ENCODE measurements at places on chromosomes 13 and 19.

DNA sequence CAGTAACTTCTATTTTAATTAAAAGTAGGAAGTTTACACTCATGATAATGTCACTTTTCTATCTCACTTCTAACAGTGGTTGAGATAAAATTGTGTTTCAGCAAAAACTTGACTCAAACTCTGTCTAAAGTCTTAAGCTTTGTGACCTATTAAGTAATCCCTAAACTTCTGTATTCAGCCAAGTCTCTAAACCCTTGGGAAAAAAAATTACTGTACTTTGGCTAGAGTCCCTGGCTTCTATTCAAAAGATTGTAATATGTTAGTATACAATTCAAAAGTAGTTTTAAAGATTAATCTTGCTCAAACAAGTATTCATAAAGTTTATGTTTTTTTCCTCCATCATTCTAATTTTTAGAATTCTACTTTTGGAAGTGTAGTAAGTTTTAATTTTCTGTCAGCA is 1248.8 kb downstream of the UQCRFS1 start:
- no peak for DNase-seq

- no peak for DNase-seq
Observed at GRCh38 chr19:37699057-37699456, 20.5 kb downstream of the ZNF607 start.

- DNase-seq: no peak
Observed at GRCh38 chr19:40690050-40690692, at the start of gene NUMBL. Gene NUMBL, minus strand, starts transcription at chr19:40690651. Its CDS starts 168 bp downstream, at chr19:40690483.

DNA sequence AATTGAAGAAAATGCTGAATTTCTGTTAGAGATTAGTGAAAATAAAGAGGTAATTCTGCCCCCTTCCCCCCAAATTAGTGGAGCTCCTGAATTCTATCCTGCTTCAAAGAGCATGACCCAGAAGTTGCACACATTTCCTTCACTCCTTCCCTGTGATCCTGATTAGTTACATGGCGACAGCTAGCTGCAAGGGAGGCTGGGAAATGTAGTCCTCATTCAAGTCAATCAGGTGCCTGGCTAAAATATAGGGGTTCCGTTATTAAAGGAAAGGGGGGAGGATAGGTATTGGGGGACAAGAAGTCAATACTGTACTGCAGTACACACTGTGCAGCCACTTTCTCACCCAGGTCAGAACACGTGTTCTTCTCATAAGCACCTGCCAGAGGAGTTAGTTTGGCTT is 65.8 kb downstream of the SIPA1L3 start:
- DNase-seq: no peak

DNA sequence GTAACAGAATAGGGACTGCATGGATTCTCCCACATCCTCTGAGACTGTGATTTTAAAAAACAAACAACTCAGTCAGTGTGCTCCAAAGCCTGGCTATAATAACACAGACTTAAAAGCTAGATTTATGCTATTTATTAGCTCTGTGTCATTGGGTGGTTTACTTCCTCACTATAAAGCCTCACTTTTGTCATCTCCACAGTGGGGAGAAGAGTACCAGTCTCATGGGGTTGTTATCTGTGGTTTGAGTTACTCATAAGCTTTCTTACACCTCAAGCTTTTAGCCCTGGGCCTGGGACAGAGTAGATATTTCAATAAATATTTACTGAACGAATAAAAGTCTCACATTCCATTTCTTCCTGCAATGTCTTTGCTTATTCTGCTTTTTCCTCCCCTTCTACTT is 5.3 kb downstream of the RNASEH2B start:
- DNase-seq: no peak

GRCh38 chr13:80755910-80756309 is 415.0 kb upstream of the SPRY2 start:
- DNase-seq: no peak

- no peak for DNase-seq
Observed at GRCh38 chr13:114148521-114148855, 16.1 kb upstream of the RASA3 start.

DNA sequence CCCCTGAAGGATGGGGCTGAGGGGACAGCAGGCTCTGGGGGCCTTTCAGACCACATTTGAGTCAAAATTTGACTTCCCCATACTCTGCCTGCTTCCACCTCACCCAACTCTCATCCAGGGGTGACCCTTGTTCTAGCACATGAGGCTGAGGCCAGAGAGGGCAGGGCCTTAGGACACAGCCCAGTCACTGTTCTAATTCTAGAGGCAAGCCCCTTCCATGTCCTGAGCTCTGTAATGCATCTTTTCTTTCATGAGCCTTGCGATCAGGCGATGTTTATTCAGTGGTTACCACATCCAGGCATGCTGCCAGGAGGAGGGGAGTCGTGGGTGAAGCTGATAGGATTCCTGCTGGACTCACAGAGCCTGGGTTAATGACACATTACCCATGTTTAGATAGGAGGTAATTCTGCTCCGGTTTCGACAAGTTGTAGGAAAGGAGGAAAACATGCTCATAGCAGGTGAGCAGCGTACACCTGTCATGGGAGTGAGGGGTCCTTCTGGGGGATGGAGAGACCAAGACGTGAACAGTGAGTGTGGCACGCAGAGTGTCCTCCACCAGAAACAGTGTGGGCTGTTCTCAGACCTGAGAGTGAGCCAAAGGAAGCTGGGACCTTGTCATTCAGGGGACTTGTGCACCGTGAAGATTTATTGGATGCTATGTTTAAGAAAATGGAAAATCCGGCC is 9.3 kb downstream of the RPS9 start:
- DNase-seq: peak; percentile 98

- no peak for DNase-seq
Observed at GRCh38 chr13:68160466-68160865, 930.3 kb upstream of the PCDH9 start.

DNA sequence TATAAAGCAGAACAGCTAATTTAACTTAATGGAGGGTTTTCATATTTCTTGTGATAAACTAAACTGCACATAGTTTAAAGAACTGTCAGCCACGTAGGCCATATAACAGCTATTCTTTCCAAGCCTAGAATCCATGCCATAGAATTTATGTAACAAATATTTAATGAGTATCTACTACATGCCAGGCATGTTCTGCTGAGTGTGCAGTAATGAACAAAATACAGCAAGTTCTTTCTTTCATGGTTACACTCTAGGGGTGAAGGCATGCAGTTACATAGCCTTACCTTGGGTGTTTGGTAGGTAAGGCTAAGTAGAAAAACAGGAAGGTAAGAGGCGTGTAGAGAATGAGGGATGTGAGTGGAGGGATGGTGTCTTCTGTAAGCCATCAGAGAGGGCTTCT is 4.6 kb downstream of the URI1 start:
- no peak for DNase-seq

DNA sequence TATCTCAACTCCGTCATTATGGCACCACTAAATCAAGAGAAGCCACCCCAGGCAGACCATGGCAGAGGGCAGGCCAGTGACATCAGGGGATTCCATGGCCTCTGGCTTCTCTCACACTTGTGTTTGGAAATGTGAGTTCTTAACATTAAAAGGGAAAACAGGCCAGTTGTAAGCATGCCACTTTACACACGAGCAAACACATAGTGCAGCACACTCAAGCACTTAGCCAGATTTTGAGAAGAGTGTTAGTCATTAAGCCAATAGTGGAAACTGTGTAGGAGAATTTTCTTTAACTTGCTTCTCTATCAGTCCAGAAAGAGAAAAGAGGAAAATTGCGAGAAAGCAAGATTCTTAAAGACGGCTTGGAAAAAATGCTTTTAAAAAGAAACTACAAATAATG is 401.5 kb downstream of the TDRD3 start:
- no peak for DNase-seq

GRCh38 chr19:56356944-56357343 is 36.4 kb downstream of the ZNF582 start:
- no peak for DNase-seq

GRCh38 chr19:15195371-15196334 is 5.1 kb downstream of the NOTCH3 start:
- DNase-seq: peak; percentile 21

GRCh38 chr13:110242615-110243014 is 64.3 kb downstream of the COL4A1 start:
- DNase-seq: no peak

DNA sequence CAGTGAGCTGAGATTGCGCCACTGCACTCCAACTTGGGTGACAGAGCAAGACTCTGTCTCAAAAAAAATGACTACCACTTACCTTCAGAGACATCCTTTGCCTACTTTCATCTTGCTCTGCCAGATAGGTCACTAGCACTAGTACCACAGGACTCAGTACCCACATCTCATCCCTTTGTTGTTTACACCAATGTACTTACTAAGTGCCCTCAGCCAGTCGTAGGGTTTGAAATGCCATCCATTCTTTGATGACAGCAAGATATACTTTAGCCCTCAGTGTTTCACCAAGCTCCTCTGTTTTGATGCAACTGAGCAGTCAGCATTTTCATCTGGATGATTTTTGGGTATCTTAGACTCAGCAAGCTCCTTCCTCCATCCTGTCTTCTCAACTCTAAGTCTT is 6.1 kb downstream of the URAD start:
- DNase-seq: no peak

GRCh38 chr19:28656644-28657043 is 556.3 kb downstream of the UQCRFS1 start:
- DNase-seq: no peak

GRCh38 chr13:22880741-22881720 is 299.7 kb upstream of the SGCG start:
- no peak for DNase-seq

DNA sequence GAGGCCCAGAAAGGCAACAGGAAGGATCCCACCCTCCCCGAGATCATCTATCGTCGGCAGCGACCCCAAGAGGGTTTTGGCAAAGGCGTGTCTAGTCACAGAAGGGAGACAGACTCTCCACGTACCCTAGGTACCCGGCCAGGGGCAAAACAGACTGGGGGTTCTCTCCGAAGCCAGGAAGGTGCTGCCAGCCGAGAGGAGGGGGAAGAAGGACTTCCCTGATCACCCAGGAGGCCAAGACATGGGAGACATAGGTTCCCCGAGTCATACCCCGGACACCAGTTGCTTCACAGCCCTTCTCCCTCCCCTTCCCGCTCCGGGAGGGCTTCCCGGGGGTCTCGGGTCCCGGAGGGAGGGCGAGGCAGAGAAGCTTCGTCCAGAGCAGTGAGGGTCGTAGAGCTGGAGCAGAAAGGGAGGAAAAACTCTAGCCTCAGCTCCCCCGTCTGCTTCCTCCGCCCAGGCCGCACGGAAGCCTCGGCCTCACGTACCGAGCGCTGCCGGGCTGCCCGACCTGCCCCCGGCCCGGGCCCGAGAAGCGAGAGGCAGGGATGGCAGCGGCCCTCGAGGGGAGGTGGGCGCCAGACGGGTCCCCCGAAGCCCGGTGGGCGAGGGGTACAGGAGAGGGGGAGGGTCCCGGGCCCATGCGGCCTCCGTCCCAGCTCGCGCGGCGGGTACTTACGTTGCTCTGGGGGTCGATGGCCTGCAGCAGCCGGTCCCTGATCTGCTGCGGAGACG is 644 bp downstream of the MED26 start:
- no peak for DNase-seq

DNA sequence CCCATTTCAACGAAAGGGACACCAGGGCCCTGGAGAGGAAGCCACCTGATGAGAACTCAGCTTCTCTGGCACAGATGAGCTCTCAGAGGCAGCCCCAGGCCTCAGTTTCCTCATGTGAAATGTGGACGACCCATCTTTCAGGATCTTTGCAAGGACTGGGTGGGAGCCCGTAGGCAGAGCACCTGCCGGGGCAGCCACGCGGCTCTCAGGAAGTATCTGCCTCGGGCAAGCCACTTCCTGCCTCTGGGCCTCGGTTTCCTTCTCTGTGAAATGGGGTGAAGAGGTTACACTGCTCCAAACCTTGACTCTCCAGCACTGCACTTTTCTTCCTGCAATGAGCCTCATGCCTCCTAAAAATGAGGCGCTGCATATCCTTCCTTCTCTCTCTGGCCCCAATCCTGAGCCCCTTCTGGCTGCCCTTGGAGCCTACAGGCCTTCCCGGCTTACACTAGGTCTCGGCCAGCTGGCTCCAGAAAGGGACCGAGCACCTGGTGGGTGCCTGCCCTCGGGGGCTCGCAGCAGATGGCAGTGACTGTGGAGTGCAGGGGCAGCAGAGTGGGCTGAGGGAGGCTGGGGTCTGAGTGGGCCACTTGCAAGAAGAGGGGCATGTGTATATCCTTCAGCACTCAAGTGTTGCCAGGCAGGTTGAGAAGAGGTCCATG is 3.5 kb downstream of the SSBP4 start:
- no peak for DNase-seq

DNA sequence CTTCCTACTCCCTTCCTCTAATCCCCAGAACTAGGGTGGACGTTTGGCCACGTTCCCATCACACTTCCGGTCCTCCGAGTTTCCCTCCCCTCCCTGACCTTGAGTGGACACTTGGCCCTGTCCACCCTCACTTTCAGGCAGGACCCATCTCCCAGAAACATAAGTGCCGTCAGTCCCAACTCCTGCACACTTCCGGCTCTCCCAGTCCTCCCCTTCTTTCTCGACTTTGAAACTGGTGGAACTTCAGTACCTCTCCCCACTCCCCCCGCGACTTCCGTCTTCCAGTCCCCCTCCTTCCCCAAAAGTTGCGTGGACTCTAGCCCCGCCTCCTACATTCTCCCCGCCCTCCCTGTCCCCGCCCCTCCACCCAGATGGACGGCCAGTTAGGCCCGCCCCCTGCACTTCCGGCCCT is 278 bp upstream of the ZNF274 start:
- no peak for DNase-seq

- peak; percentile 15 for DNase-seq
Observed at GRCh38 chr13:36819739-36820090, 693 bp downstream of the RFXAP start.

Data from adrenal gland (tissue), 19 donors.